NCI-H1092 (cell line): ENCODE measurements at places on chromosomes 4 and X.
A peak's percentile ranks its signal among the peaks of the same experiment; 100 is the strongest.

- peak; percentile 6 for DNase-seq
These were observed 186.8 kb downstream of the TMA16 start for GRCh38 chr4:163681208-163681821.

- DNase-seq = no peak
These were observed 15.8 kb upstream of the IL21 start for GRCh38 chr4:122636697-122637096.

DNA sequence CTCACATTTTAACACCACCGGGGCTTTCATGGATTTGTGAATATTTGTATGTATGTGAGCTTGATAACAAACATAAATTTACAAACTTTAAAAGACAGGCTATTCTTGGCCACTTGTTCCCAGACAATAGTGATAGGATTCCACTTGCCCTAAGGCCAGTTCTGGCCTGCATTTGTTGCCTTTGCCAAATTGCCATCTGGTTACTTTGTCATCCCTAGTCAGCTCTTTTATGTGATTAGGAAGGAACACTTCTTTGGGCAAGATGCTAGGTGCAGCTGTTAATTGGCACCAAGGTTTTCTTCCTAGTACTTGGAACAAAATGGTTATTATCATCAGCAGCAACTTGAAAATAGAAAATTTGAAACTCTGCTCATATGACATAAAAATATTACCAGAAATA lies 63.3 kb downstream of the CCSER1 start:
- no peak for DNase-seq

DNA sequence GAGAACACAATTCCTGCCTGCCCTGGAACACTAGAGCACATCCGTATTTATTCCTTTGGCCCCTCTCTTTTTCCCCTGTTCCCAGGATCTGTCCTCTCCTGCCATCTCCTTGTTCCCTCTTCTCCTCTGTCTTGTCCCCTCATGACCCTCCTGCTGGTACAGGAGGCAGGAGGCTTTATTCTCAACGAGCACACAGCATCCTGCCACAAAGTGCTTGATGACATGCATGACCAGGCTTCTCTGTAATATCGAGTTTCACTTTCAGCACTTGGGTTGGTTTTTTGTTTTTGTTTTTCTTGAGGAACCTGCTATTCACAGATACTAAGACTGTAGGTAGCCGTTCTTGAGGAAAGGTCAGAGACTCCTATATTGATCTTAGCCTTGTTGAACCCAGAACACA lies 35.3 kb downstream of the NALF2 start:
- DNase-seq = no peak

GRCh38 chr4:188396037-188396436 lies 256.8 kb downstream of the TRIML1 start:
- DNase-seq = no peak

DNA sequence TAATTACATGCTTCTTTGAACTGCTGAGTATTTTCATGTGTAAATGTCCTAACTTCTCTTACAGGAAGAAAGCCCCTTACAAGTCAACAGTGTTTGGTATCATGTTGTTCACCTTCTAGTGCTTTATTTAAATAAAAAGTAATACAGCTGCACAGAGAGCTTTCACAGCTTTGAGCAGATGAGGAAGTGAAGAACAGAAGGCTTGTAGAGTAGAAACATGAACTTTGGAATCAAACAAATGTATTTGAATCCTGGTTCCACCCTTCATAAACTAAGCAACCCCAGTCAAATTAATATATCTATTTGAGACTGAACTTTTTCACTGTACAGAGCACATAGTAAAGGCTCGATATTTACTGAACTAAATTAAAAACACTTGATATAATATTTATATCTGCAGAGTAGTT lies 120.5 kb downstream of the CAMK2D start:
- no peak for DNase-seq

- DNase-seq = no peak
These were observed 222.7 kb downstream of the CHIC2 start for GRCh38 chr4:53841711-53842110.

DNA sequence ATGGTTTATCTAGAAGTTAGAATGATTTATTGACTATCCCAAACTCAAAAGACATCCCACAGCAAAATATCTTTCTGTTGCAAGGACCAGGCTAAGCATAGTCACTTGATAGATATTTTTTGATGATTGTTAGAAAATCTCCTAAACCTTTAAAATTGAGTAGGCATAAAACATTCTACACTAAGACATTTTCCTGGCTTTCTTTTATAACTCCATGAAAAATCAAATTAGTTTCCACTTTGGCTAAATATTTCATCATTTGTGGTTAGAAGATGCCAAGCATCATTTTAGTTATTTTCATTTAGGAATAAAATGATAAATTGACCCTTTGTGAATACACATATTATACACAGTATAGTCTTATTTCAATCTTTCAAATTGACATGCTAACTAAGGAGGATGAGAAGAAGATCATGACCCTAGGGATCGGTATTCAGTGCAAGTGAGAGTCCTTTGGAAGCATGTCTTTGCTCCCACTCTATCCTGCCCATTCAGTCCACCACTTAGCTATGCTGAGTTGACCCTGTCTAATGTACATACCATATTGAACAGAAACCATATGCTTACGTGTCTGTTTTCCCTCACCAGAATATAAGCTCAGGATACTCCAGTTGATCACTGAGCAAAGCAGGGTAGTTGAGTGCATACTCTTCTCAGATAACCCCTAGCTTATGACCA lies 136.6 kb upstream of the OTUD4 start:
- DNase-seq = no peak

- DNase-seq = no peak
These were observed 9.2 kb upstream of the BMP3 start for GRCh38 chr4:81021142-81021944.

GRCh38 chr4:61923179-61923578 lies 723.1 kb downstream of the ADGRL3 start:
- no peak for DNase-seq

- DNase-seq = no peak
These were observed 24.2 kb upstream of the FRAS1 start for GRCh38 chr4:78032929-78033328.

GRCh38 chr4:83268491-83268890 lies 16.1 kb downstream of the COQ2 start:
- no peak for DNase-seq

GRCh38 chr4:78956975-78957374 lies 17.7 kb upstream of the PAQR3 start:
- DNase-seq = no peak

GRCh38 chr4:168461821-168462220 lies 18.5 kb downstream of the DDX60L start:
- DNase-seq = no peak

DNA sequence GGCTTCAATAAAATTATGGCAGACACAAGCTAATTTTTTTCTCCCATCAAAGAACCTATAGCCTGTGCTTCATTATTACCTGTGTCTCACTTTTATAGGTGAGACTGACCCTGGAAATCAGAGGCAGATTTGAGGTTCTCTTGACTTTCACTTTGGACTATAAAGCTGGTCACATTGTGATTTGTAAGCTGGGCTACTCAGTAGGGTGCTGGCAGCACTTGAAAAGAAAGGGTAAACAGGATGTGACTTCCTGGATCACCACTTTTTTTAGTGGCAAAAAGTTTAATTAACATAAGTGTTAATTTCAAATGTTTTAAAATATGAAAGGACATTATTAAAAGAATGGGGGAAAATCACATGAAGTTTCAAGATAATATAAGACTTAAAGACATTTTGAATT lies 50.6 kb upstream of the GATB start:
- no peak for DNase-seq
